ENCODE measurements at places on chromosomes 6 and 20. TPM values are rescaled to one million over a fixed set of nuclear protein-coding genes. Genes with fewer than 3 reads are reported as not detected.

DAAM2 gene
- total RNA-seq = not detected

CD109 gene
- total RNA-seq = 0.54 TPM

GRCh38 chr20:51218603-51219002 is 195.7 kb upstream of the KCNG1 start:
- no peak for DNase-seq

DNA sequence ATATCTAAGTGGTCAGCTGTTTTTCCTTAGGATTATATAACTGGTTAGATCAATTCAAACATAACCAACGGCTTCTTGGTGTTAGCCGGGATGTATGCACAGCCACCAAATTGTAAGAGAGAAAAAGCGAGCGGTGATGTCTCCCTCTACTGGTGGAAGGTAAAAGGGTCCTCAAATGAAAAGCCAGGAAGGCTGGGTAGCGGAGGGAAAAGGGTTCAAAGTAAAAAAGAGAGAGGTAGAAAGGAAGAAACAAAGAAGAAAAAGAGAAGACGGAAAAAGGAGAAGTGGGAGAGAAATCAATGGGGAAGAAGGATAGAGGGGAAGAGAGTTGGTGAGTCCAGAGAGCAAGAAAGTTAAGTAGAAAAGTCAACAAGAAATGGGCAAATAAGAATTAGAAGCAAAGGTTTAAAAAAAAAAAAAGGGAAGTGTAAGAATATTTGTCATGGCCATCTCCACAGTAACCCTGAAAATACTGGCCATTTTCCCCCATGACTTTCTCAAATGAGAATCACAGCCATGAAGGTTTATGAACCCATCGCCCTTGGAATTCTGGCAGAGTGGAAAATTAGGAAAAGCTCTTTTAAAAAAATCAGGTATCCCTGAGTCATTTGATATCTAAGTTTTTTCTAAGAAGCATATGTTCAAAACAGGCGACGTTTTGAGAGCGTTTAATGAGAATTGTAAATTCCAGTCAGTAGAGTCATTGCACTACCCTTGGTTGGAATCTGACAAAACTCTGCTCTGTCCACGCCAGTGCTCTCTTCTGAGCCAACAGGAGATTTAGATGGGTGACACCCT is 155.6 kb upstream of the SNX9 start:
- peak; percentile 55 for DNase-seq

GRCh38 chr6:33744895-33745546 is 1.7 kb downstream of the IP6K3 start:
- no peak for DNase-seq

All from naive thymus-derived CD4-positive, alpha-beta T cell (primary cell).